Stomach (tissue), 19 donors: ENCODE measurements at places on chromosomes 2 and 18. TPM values are rescaled to one million over a fixed set of nuclear protein-coding genes. Genes with fewer than 3 reads are reported as not detected.

Gene IL1RN
- polyA plus RNA-seq = 40.9 TPM

DNA sequence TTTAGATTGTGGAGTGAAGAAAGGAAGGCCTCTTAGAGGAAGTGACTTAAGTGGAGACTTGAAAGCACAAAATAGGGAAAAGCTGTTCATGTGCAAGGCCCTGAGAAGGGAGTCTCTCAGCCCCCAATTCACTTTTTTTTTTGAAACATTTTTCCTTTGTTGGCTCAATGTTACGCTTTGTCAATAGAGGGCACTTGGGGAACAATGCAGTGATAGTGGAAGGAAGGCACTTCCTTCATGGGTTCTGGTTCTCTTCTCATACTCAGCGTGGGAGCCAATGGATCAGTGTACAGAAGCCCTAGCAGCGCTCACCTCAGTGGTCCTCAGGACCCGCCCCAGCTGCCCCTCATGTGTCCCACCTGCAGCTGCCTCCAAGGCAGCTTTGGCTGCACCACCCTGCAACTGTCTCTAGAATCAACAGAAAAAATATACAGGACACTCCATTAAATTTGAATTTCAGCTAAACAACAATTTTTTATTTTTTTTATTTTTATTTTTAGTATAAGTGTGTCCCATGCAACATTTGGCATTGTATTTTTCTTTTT, 8.6 kb upstream of the C2orf42 start:
- H3K4me3 ChIP-seq = no peak overlapping the region
- H3K27ac ChIP-seq = no peak overlapping the region
- no peaks in the 10 kb centered on the region for H3K4me1 ChIP-seq
- DNase-seq = no peak
- no peaks in the 10 kb centered on the region for H3K36me3 ChIP-seq

DNA sequence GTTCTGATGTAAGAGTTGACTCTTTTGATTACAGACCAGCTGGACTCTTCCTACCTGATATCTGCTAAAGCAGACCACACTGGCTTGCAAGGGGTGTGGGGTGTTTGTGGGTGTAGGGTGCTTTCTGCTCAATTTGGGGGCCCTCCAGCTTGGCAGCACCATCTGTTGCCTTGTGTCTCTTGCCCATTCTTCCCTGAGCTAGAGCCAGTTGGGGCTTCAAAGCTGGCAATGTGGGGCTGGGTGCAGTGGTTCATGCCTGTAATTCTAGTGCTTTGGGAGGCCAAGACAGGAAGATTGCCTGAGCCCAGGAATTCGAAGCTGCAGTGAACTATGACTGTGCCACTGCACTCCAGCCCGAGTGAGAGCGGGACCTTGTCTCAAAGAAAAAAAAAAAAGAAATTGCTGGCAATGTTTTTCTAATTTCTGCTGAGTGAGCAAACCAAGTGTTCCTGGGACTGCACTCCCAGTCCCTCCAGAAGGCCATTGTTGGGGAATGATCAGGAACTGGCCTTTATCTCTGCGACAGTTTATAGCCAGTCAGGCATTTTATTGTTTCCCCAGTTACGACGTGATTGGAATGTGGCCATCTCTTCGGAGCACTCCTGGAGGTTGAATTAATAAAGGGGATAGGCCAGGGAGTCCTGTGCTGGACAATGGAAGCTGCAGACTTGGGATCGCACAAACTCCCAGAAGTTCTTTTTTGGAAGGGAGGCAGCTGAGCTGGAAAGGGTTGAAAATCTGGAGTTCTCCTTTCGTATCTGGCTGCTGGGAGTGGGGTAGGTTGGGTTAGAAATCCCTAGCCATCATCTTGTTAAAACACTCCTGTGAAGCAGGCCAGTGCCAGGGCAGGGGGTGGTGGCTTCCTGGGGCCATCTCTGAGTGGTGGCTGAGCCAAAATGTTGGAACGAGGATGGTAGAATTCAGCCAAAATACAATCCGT, 57.2 kb downstream of the LIPG start:
- no peaks in the 10 kb centered on the region for H3K36me3 ChIP-seq
- no peak overlapping the region for H3K27ac ChIP-seq
- no peaks in the 10 kb centered on the region for H3K27me3 ChIP-seq
- no peaks in the 10 kb centered on the region for H3K4me1 ChIP-seq
- DNase-seq = no peak
- no peak overlapping the region for H3K4me3 ChIP-seq

GRCh38 chr2:117968722-117969121, 45.1 kb downstream of the CCDC93 start:
- H3K36me3 ChIP-seq = peaks cover 99% of the 10 kb centered on the region
- H3K27me3 ChIP-seq = no peaks in the 10 kb centered on the region
- H3K4me1 ChIP-seq = no peaks in the 10 kb centered on the region
- H3K4me3 ChIP-seq = no peak overlapping the region
- DNase-seq = no peak

DNA sequence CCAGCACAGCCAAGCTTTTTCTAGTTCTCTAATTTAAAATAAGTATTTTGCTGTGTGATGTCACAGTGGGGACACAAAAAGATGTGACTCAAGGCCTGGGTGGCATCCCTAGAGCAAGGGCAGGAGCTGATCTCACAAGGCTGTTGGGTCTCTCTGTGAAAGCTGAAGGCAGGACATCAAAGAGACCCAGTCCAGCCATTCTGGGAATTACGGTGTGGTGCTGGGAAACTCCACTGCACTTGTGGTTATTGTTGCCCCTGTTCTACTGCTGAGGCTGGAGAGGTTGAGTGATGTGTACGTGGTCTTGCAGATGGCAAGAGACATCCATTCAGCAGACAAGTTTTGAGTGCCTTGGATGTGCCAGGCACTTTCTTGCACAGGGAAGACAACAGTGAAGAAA, 352.9 kb downstream of the CYRIA start:
- no peaks in the 10 kb centered on the region for H3K36me3 ChIP-seq
- H3K4me3 ChIP-seq = no peak overlapping the region
- no peak for DNase-seq
- H3K27ac ChIP-seq = no peak overlapping the region
- no peaks in the 10 kb centered on the region for H3K27me3 ChIP-seq

Gene PSD4
- polyA plus RNA-seq = 23.8 TPM
